ENCODE measurements at places on chromosomes 13 and 19. TPM values are rescaled to one million over a fixed set of nuclear protein-coding genes. Genes with fewer than 3 reads are reported as not detected.

The SLITRK6 gene
- total RNA-seq: not detected

The PDX1 gene
- not detected for total RNA-seq

The IGFL2 gene
- not detected for total RNA-seq

The MUC16 gene
- total RNA-seq: not detected

The SELENOV gene
- not detected for total RNA-seq

The R3HDM4 gene
- 47.7 TPM for total RNA-seq

The HSPB6 gene
- 0.65 TPM for total RNA-seq

Data from vein endothelial cell (primary cell).